ENCODE measurements at places on chromosomes 12 and 14. TPM values are rescaled to one million over a fixed set of nuclear protein-coding genes. Genes with fewer than 3 reads are reported as not detected.

The CLEC4D gene
- total RNA-seq, result not detected

DNA sequence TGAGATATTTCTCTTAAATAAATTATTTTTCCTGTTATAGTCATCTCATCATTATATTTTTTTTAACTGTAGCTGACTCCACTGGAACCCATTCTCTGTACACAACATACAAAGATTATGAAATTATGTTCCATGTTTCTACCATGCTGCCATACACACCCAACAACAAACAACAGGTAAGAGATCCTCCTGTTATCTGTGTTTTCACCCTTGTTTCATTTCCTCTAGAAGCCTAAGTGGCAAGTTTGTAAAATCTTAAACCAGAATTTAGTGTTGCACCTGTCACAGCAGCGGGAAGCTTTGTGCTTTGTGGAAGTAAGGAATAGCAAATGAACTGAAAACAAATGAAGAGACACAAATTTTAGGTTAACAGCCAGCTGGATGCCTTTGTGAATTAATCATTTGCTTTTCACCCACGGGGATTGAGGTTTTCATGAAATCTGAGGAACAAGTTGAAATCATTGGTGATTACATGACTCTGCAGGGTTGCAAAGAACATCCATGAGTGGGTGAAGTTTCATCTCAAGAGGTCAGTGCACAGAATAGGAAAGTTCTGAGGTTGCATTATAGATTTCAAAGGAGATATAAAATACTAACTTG, 273.9 kb upstream of the RGS6 start:
- no peak for ATAC-seq

DNA sequence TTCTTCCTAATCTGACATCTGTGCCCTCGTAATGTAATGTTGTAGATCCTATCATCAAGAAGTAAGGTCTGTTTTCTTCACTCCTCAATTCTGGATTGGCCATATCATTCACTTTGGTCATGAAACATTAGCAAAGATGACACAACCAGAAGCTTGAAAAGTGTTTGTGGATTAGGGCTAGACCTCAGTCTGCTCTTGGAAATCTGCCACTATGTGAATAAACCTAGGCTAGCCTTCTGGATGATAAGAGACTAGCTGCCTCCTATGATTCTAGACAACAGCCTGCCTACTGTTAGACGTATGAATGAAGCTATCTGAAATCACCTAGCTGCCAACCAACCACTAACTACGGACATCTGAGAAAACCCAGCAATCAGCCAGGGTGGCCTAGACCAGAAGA, 38.7 kb upstream of the LYZ start:
- no peak for ATAC-seq

- no peak for ATAC-seq
Measured at GRCh38 chr14:85915711-85916110, 385.8 kb downstream of the FLRT2 start.

- ATAC-seq, result no peak
Measured at GRCh38 chr14:28161040-28161439, 605.5 kb upstream of the FOXG1 start.

Data from motor neuron (in vitro differentiated cells).